ENCODE measurements at places on chromosomes 7 and 10.

GRCh38 chr7:91636129-91636724 lies 244.3 kb downstream of the MTERF1 start:
- DNase-seq, result no peak

DNA sequence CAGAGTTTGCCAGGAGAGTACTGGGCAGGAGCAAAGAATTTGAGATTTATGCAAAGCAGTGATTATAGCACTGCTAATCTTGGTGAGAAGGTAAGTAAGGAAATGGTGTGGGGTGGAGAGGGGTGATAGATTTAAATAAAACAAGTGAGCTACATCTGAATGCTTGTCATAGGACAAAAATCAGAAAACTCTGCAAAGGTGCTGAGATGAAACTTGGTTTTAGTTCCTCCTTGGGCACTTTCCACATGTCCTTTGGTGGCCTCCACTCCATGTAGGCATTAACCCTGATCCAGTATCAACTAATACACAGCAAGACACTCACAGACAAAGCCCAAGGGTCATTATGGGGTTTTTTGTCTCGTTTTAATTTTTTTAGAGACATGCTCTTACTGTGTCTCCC lies 25.7 kb upstream of the FAM107B start:
- no peak for DNase-seq

- no peak for DNase-seq
Observed at GRCh38 chr7:94109556-94109955, 105.4 kb upstream of the BET1 start.

GRCh38 chr10:63366933-63367332 lies 98.8 kb downstream of the JMJD1C start:
- DNase-seq, result no peak
